ENCODE measurements at places on chromosomes 11 and 22.

GRCh38 chr11:108606495-108607160 lies 13.1 kb upstream of the EXPH5 start:
- DNase-seq: no peak

GRCh38 chr11:46277622-46278386 lies at the start of gene CREB3L1:
CREB3L1 (plus strand) TSS chr11:46277662; CDS start chr11:46278112, 450 bp downstream.
- no peak for DNase-seq

GRCh38 chr22:43305806-43306205 lies 37.4 kb downstream of the SCUBE1 start:
- no peak for DNase-seq

DNA sequence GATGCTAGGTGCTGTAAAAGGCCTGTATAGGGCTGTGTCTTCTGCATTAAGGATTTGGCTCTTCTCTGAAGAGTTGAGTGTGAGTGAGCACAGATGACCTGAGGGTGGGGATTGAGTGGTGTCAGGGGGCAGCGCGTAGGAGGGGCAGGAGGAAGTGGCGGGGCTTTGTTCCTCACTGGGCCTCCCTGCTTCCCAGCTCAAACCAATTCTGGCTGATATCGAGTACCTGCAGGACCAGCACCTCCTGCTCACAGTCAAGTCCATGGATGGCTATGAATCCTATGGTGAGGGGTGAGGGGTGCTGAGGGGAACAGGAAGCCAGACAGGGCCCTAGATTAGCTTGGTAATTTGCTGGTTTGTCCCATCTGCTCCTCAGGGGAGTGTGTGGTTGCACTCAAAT lies 9.1 kb downstream of the PHOX2A start:
- no peak for DNase-seq

GRCh38 chr11:121587182-121587581 lies 134.4 kb upstream of the SORL1-AS1 start:
- no peak for DNase-seq

- no peak for DNase-seq
Measured at GRCh38 chr11:6418557-6419008, 311 bp downstream of the APBB1 start.

GRCh38 chr22:24338726-24339451 lies 68.3 kb downstream of the SPECC1L start:
- DNase-seq: no peak

- DNase-seq: no peak
Measured at GRCh38 chr11:70367071-70367470, 31.3 kb upstream of the CTTN start.

DNA sequence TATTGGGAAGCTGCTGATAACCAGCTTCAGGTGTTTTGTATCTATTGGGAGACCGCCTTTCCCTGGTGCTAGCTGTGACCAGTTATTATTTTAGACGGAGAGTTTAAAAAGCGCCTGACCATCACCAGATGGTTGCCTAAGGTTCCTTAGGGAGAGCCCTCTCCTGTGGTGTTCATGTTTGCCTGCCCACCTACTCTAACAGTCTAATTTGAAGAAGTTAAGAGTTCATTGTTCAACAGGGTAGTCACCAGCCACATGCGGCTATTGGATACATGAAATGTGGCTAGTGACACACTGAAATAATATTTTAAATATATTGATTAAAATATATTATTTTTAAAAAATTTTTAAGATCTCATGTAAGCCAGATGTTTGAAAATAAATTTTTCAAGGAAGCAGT lies 71.3 kb upstream of the SLN start:
- no peak for DNase-seq

- DNase-seq: no peak
Measured at GRCh38 chr22:26616650-26617049, 1.2 kb downstream of the CRYBB1 start.

DNA sequence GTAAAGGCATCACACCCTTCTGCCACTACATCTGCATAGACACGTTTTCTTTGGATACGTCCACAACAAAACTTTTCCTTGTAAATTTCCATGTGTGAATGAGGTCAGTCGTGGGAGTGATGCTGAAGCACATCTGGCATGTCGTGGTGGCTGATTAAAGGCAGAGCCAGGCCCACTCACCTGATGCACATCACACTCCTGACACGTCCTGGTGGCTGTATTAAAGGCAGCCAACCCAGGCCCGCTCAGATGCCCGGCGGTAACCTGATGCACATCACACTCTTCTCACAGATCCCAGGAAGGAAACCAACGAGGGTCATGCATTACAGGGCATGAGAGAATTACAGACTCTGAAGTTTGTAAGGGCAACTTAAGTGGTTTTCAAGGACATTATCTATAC lies 321.6 kb upstream of the B3GAT1 start:
- DNase-seq: no peak

GRCh38 chr11:126308271-126308671 lies 4.4 kb downstream of the DCPS start:
- no peak for DNase-seq

GRCh38 chr11:44989831-44990566 lies 39.3 kb upstream of the TP53I11 start:
- no peak for DNase-seq

DNA sequence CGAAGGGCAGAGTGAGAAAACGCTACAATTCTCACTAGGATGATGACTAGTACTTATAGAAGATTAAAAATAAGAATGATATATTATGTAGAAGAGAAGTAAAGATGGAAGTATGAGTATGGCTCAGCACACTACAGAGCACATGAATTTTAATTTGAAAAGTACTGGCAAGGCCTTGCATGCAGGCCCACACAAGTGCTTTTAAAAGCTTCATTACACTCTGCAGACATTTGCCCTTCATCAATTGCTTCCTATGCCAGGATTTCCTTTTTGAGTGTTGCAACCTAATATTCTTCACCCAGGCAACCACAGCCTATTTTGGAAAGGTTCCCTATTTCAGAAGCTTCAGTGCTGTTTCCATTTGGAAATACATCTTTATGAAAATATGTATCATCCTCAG lies 81.1 kb downstream of the LARGE2 start:
- DNase-seq: no peak

DNA sequence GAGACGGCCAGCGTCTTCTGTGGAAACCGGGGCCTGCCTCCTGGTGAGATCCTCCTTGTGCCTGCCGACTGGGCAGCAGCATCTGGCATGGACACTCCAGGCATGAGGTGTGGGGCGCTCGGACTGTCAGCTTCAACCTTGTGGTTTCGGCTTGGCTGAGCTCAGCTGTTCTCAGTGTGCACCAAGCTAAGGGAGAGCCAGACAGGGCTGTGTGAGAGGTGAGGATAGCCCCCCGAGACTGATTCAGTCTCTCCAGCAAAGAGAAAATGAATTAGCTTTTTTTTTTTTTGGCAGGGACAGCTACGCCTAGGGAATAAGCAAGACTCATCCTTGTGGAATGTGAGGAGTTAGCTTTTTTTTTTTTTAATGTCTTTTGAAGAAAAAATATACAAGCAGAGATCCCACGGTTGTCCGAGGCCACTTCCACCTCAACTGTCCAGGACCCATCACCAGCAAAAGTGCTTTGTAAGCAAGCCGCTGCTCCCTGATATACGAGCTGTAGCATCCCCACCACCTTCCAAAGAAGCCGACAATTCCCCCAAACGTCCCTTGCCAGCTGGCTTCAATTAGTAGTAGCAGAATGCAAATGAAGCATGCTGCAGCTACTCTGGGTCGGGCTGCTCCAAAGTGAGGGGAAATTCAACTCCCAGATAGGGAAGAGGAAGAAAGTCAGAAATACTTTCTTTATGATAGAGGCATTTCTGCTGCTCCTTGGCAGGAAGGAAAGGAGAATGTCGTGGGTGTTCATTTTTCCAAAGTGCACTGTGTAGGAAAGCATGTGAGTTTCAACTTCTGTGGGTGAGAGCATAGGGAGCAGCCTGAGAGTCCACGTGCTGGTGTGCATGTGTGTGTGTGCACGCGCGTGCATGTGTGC lies 9.7 kb upstream of the THY1 start:
- no peak for DNase-seq

GRCh38 chr11:72423840-72424239 lies 10.5 kb downstream of the CLPB start:
- no peak for DNase-seq

DNA sequence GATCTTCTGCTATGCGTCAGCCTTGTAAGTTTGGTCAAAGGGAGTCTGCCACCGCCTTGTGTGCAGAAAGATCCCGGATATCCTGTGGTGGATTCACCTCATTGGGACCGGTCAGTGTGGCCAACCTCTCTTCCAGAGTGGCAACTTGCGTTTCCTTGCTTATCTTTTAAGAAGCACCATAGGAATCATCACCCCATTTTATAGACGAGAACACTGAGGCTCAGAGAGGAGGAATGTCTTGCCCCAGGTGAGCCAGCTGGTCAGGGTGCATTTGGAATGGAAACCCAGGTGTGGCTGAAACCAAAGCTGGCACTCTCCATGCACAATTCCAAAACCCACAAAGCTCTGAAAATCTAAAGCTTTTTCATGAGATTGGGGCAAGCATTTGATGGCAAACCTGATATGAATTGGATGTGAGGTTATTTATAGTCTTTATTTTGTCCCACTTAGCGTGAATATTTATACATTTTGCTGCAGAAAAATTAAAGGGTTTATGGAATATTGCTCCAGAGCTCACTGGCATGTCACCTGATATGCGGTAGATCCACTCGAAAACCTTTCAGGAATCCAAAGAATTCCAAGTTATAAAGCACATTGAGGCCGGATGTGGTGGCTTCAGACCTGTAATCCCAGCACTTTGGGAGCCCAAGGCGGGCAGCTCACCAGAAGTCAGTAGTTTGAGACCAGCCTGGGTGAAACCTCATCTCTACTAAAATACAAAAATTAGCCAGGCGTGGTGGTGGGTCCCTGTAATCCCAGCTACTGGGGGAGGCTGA lies 12.1 kb upstream of the EIF3D start:
- no peak for DNase-seq

DNA sequence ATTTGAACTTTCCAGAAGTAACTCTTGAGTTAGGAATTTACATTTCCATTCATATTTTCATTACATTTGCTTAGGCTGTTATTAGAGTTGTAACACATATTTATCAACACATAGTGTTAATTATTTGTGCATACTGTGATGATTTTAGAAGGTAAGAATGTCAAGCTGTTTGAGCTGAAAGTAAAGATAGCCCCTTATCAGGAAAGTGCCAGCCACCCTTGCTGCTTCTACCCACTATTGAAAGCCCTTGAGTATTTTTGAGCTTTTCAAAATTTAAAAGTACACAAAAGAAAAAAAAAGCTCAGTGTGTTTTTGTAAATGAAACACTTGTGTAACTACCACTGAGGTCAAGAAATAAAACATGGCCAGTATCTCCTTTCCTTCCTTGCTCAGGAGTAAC lies 8.0 kb downstream of the APLP2 start:
- DNase-seq: no peak

DNA sequence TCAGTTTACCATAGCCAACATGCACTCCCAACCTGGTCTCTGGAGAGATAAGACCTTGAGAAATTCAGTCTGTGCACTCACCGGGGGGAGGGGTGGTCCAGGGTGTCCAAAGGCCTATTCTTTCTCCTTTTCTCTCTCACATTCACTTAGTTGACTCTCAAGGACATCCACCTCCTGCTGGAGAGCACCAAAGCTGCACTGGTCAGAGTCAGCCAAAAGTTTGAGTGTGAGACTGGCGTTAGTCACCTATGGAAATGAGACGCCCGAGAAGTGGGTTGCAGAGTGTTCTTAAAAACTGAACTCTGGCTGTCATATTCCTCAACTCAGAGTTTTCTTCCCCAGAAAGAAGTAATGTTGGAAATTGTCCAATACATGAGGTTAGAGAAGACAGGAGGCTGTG lies 5.0 kb upstream of the UBQLNL start:
- no peak for DNase-seq

GRCh38 chr11:123796226-123796625 lies 9.9 kb downstream of the OR6M1 start:
- DNase-seq: no peak

- no peak for DNase-seq
Measured at GRCh38 chr11:91869686-91870085, 354.9 kb upstream of the FAT3 start.

- DNase-seq: no peak
Measured at GRCh38 chr22:17823226-17823625, 49.0 kb upstream of the BID start.

DNA sequence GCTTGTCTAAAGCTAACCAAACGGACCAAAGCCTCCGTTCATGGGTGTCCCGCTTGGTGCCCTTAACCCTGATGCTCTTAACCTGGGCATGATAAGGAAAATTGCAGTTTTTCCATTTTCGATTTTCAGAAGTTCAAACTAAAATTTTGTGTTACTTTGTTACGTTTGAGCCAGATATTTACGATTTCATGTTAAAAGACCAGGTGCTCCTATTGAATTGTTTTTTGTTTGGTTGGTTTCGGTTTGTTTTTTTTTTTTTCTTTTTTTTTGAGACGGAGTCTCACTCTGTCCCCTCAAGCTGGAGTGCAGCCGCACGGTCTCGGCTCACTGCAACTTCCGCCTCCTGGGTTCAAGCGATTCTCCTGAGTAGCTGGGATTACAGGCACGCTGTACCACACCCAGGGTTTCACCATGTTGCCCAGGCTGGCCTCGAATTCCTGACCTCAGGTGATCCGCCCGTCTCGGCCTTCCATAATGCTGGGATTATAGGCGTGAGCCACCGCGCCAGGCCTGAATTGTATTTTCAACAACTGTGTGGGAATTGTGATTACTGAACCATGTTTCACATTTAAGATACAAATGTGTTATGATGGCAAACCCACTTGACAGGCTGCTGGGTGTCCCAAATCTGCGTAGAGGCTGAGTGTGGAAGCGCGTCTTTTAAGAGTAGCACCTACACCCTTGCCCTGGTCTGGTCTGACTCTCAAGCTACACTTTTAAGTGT lies 864 bp upstream of the USP28 start:
- DNase-seq: no peak

DNA sequence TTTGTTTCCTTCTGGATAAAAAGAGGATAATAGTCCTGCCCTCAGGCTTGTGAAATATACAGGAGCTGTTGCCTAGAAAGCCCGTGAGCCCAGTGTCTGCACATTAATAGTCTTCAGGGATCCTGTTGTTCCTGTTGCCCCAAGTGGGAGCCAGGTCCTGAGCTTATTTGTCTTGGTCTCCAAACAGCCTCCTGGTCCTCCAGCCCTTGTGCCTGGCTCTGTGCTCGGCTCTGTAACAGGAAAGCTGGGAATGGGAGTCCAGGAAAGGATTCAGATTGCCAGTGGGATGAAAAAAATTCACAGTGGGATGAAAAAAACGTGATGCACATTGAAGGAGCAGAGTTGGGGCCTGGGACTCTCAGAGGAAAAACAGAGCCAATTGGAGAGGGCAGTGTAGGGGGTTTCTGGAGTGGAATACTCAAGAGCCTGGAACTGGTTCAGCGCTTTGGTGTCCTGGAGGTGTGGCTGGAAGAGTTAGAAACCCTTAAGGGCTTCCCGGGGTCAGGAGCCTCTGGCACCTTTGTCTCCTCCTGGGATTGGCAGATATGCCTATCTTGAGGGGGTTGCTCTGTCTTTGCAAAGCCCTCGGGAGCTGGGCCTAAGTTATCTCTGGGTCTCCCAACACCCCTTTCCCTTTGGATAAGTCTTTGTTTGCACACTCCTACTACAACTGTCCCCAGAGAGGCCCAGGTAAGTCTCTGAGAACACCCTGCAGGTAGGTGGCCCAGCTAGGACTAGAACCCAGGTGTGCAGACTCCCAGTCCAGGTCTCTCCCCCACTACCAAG lies 2.3 kb upstream of the INPPL1 start:
- no peak for DNase-seq

GRCh38 chr11:114135737-114136151 lies 76.2 kb downstream of the ZBTB16 start:
- no peak for DNase-seq
